ENCODE measurements at places on chromosomes 11 and 22. TPM values are rescaled to one million over a fixed set of nuclear protein-coding genes. Genes with fewer than 3 reads are reported as not detected.

IFITM10 gene
- total RNA-seq: 1.2 TPM

MMP27 gene
- not detected for total RNA-seq

CSNK2A3 gene
- 1.1 TPM for total RNA-seq

TENM4 gene
- total RNA-seq: 0.02 TPM

SERHL2 gene
- 0.66 TPM for total RNA-seq

PSMD13 gene
- 192 TPM for total RNA-seq

BTBD18 gene
- not detected for total RNA-seq

GAB4 gene
- total RNA-seq: not detected

UBE4A gene
- total RNA-seq: 48.4 TPM

ZNF74 gene
- 9.2 TPM for total RNA-seq

TPH1 gene
- total RNA-seq: 0.56 TPM

MYBPC3 gene
- total RNA-seq: not detected

CDC42EP1 gene
- 1.9 TPM for total RNA-seq

GRM5 gene
- not detected for total RNA-seq

TEX54 gene
- total RNA-seq: not detected

KRTAP5-10 gene
- total RNA-seq: not detected

THY1 gene
- 3.5 TPM for total RNA-seq

CRYBA4 gene
- total RNA-seq: 0.27 TPM

GAL3ST1 gene
- total RNA-seq: not detected

SLC22A8 gene
- total RNA-seq: not detected

NRIP3 gene
- 4.2 TPM for total RNA-seq

CDC42BPG gene
- total RNA-seq: 0.42 TPM

LDHAL6A gene
- total RNA-seq: 0.07 TPM

PGA5 gene
- total RNA-seq: not detected

DNAJC24 gene
- total RNA-seq: 17.5 TPM
